ENCODE measurements at places on chromosomes 3 and 15.

GRCh38 chr3:151387842-151388241 lies 3.3 kb upstream of the P2RY12 start:
- DNase-seq, result no peak

- no peak for DNase-seq
These were observed 122.7 kb downstream of the FBLN2 start for GRCh38 chr3:13671482-13672233.

- no peak for DNase-seq
These were observed 36.9 kb downstream of the GALNT15 start for GRCh38 chr3:16211176-16211904.

DNA sequence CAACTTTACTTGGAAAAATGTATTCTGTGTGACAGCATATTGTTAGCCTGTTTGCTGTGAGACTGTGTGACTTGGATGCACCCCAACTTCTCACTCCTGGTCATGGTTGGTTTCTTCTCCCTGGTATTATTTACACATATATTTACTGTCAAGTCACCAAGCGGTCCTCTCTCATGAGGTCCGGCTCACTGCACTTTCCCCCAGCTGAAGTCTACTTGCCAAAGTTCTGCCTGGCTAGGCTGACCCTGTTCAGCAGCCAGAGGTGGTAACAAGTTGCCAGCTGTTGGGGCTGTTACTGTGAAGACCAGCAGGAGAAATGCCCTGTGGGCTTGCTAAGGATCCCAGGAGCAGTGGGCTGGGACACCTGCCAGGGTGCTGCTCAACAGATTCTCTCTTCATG lies 337.5 kb downstream of the MFSD1 start:
- DNase-seq, result no peak

- no peak for DNase-seq
These were observed 152.1 kb downstream of the GABRB3 start for GRCh38 chr15:26620528-26621458.

DNA sequence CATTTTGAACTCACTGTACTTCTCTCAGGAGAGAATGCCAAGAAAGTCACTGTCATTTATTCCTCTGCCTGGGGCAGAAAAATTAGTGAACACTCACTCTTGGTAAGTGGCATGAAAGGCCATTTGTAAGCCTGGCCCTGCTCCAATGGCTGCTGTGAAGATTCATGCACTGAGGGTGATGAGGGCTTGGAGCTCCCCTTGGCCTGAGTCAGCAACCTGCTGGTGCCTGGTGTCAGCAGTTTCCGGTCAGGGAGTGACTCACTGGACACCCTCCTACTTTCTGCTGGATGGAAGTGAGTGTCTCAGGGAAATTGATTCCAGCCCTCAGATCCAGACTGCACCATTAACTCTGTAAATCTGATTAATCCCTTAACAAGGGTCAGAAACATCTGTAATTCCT lies 37.6 kb downstream of the TRA2B start:
- peak; percentile 46 for DNase-seq

- no peak for DNase-seq
These were observed 325.0 kb upstream of the CFAP20DC start for GRCh38 chr3:59374818-59375211.

GRCh38 chr3:59245300-59245858 lies 195.6 kb upstream of the CFAP20DC start:
- no peak for DNase-seq

- DNase-seq, result no peak
These were observed 5.8 kb upstream of the ABHD5 start for GRCh38 chr3:43684944-43685343.

DNA sequence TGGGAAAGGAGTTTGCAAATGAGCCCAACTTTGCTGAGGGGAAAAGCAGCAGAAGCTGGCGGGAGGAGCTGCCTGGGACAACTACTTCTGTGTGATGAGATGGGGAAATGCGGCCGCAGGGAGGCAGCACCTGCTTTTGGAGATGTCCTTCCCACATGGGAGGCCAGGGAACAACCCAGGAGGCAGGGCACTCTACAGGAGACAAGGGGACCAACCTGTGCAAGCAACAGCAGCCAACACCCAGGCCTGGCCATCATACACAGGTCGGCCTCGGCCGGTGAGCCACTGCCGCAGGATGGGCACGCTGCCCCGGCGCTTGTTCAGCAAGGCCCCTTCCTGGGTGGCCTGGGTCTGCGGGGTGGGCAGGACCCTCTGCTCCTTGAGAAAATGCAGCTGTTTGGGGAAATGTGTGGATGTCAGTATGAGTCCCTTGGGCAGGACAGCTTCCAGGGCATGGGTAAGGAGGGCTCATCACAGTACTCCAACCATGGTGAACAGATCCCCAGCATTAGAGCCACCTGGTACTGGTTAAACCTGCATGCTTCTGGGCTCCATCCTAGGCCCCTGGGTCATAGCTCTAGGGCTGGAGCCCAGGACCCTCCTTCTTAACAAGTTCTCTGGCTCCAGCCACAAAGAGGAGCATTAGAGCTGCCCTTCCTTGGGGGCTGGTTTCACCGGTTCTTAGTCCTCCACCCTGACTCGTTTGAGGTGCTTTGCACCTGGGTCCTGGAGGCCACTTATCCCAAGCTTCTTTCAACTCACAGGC lies 11.6 kb downstream of the EPB42 start:
- peak; percentile 18 for DNase-seq

- DNase-seq, result peak; percentile 54
These were observed 15.5 kb downstream of the TBC1D2B start for GRCh38 chr15:78061963-78062427.
